H54 (cell line): ENCODE measurements at places on chromosomes 13 and 19.

GRCh38 chr19:931860-932647, 6.2 kb downstream of the ARID3A start:
- DNase-seq, result no peak

DNA sequence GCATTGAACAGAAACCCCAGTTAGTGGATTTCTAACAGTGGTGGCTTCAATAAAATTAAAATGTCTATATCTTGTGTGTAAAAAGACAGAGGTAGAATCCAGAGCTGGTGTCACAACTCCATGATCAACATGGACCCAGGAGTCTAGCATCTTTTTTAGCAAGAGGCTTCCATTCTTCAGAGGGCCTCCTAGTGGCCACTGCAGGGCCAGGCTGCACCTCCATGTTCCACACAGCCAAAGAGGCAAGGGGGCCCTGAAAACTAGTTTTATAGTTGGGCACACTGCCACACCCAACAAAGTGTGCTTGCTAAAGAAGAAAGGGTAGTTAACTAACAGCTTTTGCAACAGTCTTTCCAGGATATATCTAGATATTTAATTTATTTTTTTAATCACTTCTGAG, 12.9 kb downstream of the N4BP2L1 start:
- no peak for DNase-seq

GRCh38 chr13:98291658-98292057, 114.6 kb upstream of the RNF113B start:
- DNase-seq, result no peak

GRCh38 chr19:42272535-42272897, 3.5 kb downstream of the CIC start:
- DNase-seq, result no peak

- no peak for DNase-seq
Observed at GRCh38 chr13:50783066-50783465, 60.4 kb downstream of the DLEU7 start.

DNA sequence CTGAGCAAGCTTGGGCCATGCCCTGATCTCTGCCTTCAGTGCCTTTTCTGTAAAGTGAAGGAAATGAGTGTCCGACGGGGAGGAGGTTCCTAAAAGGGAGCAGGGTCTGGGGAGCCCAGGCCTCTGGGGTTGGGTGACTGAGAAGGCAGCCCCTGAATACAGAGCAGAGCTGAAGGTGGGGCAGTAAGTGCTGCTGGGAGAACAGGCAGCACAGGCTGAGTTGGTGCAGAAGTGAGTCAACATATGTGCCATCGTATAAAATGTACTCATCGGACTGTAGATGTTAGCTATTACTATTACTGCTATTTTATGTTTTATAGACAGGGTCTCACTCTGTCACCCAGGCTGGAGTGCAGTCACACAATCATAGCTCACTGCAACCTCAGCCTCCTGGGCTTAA, 1.0 kb upstream of the HAMP start:
- DNase-seq, result no peak

- DNase-seq, result no peak
Observed at GRCh38 chr13:39016787-39017186, 21.1 kb downstream of the PROSER1 start.

GRCh38 chr13:36297366-36298338, at the start of gene CCDC169:
Gene CCDC169 (minus strand): TSS chr13:36297814. CDS start chr13:36297719, 95 bp downstream.
- DNase-seq, result peak; percentile 39

- no peak for DNase-seq
Observed at GRCh38 chr19:33124207-33125098, 7.5 kb upstream of the WDR88 start.

GRCh38 chr13:83221256-83221655, 661.0 kb downstream of the SLITRK1 start:
- no peak for DNase-seq

- no peak for DNase-seq
Observed at GRCh38 chr13:70864731-70865130, 756.5 kb upstream of the KLHL1 start.

- no peak for DNase-seq
Observed at GRCh38 chr19:9823816-9824215, 3.9 kb upstream of the UBL5 start.

GRCh38 chr19:48418317-48419064, 25.0 kb downstream of the GRIN2D start:
- DNase-seq, result no peak

- DNase-seq, result no peak
Observed at GRCh38 chr13:41978007-41978406, 17.1 kb upstream of the VWA8 start.

GRCh38 chr13:50401049-50401505, 385.8 kb downstream of the KCNRG start:
- peak; percentile 10 for DNase-seq

DNA sequence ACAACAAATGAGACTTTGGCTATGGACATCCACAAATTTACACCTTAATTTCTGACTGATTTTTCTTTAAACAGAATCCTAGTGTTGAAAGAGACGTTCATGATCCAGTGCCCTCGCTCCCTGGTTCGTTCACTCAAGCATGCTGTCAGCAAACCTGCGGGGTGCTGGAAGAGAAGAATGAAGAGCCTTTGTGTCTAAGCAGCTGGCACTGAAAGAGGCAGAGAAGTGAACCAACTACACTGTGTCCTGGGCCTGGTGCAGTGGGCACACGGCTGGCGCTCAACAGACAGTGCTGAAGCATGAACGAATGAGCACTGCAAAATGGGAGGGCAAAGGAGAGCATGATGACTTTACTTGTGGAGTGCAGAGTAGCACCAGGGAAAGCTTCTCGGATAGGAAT, 46.8 kb downstream of the MIPEP start:
- DNase-seq, result no peak

- DNase-seq, result no peak
Observed at GRCh38 chr19:1070931-1071791, 4.2 kb downstream of the ARHGAP45 start.

DNA sequence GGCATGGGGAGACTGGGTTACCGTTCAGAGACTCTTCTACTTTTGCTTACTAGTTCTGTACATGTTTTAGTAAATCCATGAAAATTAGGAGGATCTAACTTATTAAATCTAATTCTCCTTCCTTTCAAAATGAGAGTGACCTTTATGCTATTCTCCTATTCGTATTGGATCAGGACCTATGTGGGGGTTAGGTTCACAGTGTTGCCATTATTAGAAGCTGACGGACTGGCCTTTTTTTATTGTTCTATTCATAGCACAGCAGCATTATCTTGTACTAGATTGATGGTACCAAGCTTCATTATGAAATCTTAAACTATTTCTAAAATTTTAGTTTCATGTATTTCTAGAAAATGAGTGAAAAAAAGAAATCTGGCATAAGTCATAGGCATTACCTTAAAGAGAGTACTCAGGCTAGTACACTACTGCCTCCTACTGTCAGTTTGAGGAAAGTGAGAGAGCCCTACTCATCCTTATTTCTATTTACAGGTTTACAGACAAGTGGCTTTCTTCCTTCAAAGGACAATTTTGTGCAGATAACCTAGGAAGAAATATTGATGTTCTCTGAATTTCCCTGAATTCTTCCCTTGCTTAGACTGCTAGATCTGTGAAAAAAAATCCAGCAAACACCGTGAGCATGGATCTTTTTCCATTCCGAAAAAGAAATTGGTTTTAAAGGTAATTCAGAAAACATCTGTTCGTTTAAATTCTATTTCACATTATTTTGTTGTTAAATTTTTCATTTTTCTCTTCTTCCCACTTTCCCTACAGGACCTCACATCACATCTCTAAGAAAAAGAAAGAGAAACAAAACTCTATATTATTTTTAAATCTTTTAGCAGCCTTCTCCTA, 485.5 kb downstream of the DIAPH3 start:
- no peak for DNase-seq
